ENCODE measurements at places on chromosomes 13 and 19.

GRCh38 chr13:76339649-76340048 lies 546.6 kb downstream of the KCTD12 start:
- no peak for DNase-seq

DNA sequence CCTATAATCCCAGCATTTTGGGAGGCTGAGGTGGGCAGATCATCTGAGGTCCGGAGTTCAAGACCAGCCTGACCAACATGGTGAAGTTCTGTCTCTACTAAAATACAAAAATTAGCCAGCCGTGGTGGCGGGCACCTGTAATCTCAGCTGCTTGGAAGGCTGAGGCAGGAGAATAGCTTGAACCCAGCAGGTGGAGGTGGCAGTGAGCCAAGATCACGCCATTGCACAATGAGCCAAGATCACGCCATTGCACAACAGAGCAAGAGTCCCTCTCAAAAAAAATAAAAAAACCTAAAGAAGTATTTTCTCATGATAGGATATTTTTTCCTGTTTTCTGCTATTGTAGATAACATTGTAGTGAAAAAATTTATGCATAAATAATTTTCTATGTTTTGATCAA lies 13.3 kb downstream of the IFT88 start:
- DNase-seq, result no peak

GRCh38 chr19:37999309-38000213 lies 92.6 kb downstream of the SIPA1L3 start:
- DNase-seq, result no peak

DNA sequence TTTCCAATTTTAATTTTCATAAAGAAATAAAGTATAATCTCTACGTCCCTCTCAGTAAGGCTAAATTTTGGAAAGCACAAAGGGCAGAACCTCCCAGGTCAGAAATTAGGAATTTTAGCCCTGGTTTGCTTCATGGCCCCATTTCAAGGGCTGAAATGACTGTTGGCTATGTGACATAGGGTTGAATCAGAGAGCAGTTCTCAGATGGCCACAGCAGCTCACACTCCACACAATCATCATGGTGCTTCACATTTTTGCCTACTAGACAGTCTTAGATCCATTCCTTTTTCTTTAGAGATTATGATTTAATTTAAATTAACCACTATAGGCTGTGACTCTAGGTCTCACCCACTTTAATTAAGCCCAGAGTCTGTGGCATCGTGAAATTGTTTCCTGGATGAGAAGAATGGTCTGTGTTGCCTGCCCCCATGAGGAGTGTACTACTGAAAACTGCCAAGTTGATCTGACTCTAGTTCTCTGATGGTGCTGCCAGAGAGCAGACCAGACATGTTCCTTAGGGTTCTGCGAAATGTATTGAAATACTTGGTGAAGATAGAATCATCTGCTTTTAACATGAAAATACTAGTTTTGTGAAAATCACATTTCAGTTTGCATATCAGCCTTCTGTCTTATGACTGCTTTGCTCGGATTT lies 57.4 kb downstream of the ESD start:
- DNase-seq, result no peak

DNA sequence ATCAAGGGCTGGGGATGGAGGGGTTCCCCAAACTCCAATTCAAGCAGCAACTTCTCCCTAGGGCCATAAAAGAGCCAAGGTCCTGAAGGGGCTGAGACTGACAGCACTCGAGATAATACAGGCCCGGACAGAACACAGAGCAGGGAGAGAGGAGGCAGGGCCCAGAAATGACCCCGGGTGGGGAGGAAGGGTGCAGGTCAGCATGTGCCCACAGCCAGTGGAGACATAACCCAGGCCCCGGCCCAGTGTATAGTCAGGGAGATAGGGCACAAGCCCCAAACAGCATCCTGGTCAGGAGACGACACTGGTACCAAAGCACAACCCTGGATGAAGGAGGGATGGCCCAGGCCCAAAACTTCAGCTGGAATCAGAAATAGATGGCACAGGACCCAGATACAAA lies 28.6 kb upstream of the ATP1A3 start:
- DNase-seq, result no peak

- DNase-seq, result no peak
These were observed 9.6 kb upstream of the CEACAM5 start for GRCh38 chr19:41698746-41699230.

DNA sequence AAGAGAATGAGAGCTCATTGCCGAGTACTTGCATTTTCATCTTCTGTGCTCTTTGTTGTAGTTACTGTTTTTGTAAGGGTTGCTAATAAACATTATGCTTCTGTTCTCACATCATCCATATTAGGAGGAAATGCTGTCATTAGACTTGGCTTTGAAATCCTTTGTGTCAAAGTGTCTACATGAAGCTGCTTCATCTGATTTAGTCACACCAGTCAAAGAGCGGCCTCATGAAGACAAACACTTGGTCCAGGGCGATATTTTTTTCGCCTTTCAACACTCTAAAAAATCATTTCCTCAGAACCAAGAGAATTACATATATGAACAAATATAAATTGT lies 105.0 kb downstream of the SPRY2 start:
- DNase-seq, result no peak

DNA sequence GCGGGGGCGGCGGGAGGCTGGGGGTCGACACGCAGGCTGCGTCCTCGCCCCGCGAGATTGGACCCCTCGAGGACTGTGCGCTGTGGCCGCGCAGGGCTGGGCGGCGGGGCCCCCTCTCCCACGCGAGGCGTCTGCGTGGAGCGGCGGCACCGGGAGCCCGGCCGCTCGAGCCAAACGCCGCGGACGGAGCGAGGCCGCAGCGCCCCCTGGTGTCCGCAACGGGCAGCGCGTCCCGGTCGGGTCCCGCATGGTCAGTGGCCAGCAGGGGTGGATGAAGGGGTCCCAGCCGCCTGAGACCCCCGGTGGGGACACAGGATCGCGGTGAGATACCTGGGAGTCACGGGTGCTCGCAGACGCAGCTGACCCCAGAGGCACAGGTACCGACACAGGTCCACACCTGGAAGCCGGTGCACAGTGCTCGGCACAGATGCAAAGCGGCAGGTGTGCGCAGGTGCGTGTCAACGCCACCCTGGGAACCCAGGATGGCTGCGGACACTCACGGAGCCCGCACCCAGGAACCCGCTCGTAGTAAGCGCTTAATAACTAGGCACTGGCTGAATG lies 2.1 kb upstream of the CIRBP start:
- DNase-seq, result no peak

- no peak for DNase-seq
These were observed 2.9 kb upstream of the RCBTB2 start for GRCh38 chr13:48535766-48536165.

- no peak for DNase-seq
These were observed 40.0 kb upstream of the MATK start for GRCh38 chr19:3826163-3826562.

- no peak for DNase-seq
These were observed 110.1 kb downstream of the FLT1 start for GRCh38 chr13:28384789-28385188.

DNA sequence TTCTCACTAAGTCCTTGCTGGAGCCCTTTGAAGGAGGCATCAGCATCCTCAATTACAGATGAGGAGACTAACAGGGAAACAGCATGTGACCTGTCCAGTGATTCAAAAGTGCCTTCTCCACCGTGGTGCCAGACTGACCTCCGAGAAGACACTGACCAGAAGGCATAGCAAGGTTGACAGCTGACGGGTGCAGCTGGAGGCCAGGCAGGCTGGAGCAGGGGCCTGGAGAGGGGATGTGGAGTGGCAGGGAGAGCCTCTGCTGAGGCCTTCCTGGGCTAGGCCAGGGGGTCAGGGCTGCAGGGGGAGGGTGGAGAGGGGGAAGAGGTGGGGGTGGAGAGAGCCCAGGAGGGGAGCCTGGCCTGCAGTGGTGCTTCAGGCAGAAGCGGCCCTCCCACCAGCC lies 66.3 kb downstream of the KCTD15 start:
- DNase-seq, result no peak

GRCh38 chr13:106418556-106418955 lies 116.9 kb downstream of the EFNB2 start:
- DNase-seq, result no peak

GRCh38 chr13:41199526-41199925 lies 5.2 kb upstream of the KBTBD7 start:
- no peak for DNase-seq

DNA sequence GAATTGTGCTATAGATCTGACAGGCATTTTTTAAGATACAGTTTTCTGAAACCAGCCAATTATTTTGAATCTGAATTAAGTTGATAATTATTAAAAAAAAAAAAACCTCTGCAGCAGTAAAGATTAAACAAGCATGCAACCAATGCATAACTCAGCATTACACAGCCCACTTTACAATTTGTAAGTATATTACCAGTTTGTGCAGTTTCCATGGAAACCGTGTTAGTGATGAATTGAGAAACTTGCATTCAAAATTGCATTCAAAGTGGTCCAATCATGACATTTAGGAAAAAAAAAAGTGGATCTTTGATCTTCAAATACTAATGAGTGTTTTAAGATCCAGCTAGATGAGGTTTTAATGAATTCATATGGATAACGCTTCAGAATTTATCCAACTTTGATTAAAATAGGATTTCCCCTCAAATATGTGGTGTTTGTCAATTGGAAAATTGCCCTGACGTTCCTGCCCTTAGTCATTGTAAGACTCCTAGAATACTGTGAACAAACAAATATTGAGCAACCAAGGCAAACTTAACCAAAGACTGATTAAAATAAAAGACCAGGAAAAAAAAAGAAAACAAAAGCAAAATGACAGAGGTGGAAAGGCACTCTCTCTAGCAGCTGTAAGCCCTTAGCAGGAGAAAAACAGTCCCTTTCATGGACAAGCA lies 314.8 kb upstream of the MAB21L1 start:
- no peak for DNase-seq

DNA sequence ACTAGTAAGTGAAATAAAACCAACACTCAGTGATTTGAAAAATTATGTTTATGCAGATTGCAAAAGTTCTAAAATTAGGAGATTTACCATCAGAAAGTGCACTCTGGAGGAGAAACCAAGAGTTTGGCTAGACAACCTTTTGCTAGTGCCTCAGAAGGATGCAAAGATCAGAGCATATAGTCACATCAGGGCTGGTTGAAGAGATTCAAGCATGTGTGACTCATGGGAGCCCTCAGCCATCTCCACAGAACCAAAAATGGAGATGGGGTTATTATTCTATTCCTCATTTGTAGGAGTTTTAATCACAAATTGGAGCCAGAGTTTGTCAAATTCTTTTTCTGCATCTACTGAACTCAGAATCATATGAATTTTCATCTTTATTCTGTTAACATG lies 32.9 kb upstream of the OXGR1 start:
- DNase-seq, result no peak

- no peak for DNase-seq
These were observed 348.1 kb upstream of the MIR17HG start for GRCh38 chr13:90999401-90999800.

GRCh38 chr13:40288259-40288658 lies 378.2 kb downstream of the FOXO1 start:
- DNase-seq, result no peak

GRCh38 chr19:33171916-33172359 lies 22.2 kb upstream of the LRP3 start:
- no peak for DNase-seq

DNA sequence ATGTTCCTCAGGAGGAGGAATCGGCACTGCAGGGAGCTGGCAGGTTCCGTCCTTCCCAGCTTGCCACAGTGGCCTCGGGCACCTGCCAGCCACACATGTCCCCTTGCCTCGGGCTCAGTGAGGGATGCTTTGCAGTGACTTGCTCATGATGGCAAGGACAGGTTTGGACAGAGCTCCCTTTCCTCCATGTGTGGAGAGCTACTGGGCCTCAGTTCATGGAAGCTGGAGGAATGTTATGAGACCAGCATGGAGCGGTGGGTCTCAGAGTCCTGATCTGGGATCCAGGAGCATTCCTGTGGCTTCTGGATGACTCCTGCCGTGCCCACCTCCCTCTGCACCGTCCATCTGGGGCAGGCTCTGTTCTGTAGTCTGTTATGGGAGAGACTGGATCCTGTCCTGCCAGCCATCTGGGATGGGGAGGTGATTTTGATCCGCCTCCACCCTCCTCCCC lies 59.2 kb downstream of the SIPA1L3 start:
- DNase-seq, result no peak

GRCh38 chr13:38173403-38173802 lies 176.2 kb upstream of the UFM1 start:
- no peak for DNase-seq

Measured in activated CD4-positive, alpha-beta T cell treated with anti-CD3 and anti-CD28 coated beads, Interleukin-2, Interleukin-4, amounts not matched to agents 100 ng/mL and 50 ng/mL, durations not matched to agents 16 hours and 8 hours (primary cell).